Activated CD4-positive, alpha-beta T cell treated with anti-CD3 and anti-CD28 coated beads for 36 hours (primary cell): ENCODE measurements at places on chromosomes 7 and 10. TPM values are rescaled to one million over a fixed set of nuclear protein-coding genes. Genes with fewer than 3 reads are reported as not detected.
A peak's percentile ranks its signal among the peaks of the same experiment; 100 is the strongest.

GRCh38 chr7:111282626-111283025, 191.7 kb downstream of the LRRN3 start:
- H3K27me3 ChIP-seq: no peaks in the 10 kb centered on the region
- DNase-seq: no peak
- no peaks in the 10 kb centered on the region for H3K4me1 ChIP-seq
- no peak overlapping the region for H3K27ac ChIP-seq

DNA sequence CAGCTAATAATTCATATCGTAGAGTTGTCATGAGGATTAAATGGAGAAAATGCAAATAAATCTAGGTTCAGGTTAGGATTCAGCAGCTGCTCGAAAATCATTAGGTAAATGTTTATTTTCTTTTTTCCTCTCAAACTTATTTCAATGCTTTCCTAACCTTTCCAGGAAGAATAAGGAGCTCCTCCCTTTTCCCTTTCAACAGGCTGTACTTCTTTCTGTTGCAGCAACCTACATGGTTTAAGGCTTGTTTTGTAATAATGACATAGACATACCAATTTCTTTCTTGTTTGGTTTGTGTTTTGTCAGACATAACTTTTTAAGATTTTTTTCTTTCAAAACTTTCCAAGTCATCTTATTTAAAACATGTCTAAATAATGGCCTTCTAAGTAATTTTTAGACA, 18.2 kb downstream of the GPR141 start:
- no peak for DNase-seq
- no peaks in the 10 kb centered on the region for H3K36me3 ChIP-seq
- no peak overlapping the region for H3K27ac ChIP-seq
- no peak overlapping the region for H3K4me3 ChIP-seq

POLR1F gene
- 25.8 TPM for total RNA-seq

DNA sequence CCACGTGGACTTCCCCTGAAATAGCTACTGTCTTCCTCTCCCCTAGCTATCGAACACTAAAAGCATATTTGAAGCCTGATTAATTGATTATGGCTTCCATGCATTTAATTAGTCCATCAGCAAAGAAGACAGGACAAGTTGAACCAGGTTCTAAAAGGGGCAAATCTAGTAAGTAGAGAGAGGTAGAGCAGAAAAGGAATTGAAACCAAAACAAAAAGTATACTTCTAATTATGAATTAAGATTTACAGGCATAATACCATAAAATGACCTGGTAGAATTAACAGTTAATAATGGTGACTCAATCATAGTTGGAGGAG, 393 bp upstream of the DNAJC1 start:
- H3K27me3 ChIP-seq: no peaks in the 10 kb centered on the region
- H3K4me1 ChIP-seq: peaks cover 27% of the 10 kb centered on the region
- peaks cover 3% of the 10 kb centered on the region for H3K36me3 ChIP-seq
- peak overlapping the region; percentile 94 for H3K4me3 ChIP-seq
- DNase-seq: no peak

- H3K27ac ChIP-seq: no peak overlapping the region
- H3K4me3 ChIP-seq: no peak overlapping the region
- DNase-seq: no peak
These were observed 104.7 kb downstream of the SFMBT2 start for GRCh38 chr10:7306147-7306546.

PPP1R3A gene
- total RNA-seq: not detected

DNA sequence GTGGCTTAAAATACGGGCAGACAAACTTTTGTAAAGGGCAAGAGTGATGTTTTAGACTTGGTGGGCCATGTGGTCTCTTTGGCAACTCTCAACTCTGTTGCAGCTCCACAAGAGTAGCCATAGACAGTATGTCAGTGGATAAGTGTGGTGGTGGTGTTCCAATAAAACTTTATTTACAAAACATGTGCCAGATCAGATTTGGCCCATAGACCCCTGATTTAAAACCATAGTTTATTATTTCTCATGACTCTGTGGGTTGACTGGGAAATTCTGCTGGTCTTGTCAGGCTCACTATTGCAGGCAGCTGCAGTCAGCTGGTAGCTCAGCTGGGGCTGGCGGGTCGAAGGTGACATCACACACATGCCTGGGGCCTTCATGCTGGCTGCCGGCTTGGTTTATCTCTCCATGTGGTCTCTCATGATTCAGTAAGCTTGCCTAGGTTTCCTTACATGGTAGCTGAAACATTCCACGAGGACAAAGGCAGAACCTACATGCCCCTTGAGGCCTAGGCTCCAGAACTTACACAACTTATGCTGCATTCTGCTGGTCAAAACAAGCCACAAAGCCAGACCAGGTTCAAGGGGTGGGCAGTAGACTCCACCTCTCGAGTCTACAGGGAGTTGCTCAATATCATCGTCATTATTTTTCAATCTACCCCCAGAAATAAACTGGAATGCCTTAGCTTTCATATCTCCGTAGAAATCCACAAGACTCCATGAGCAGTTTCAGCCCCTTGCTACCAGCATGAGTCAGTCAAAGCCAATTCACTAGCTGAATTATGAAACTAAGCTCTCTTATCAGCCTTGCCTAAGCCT, 245.7 kb downstream of the WDR11 start:
- no peaks in the 10 kb centered on the region for H3K4me1 ChIP-seq
- H3K4me3 ChIP-seq: no peak overlapping the region
- no peak for DNase-seq

- H3K27ac ChIP-seq: no peak overlapping the region
- H3K4me1 ChIP-seq: peaks cover 27% of the 10 kb centered on the region
- peak; percentile 94 for DNase-seq
- no peaks in the 10 kb centered on the region for H3K36me3 ChIP-seq
- H3K27me3 ChIP-seq: peaks cover 39% of the 10 kb centered on the region
- peak overlapping the region; percentile 63 for H3K4me3 ChIP-seq
These were observed 3.7 kb downstream of the ELOVL3 start for GRCh38 chr10:102229810-102230263.

METTL27 gene
- 2.2 TPM for total RNA-seq
